Keratinocyte (primary cell): ENCODE measurements at places on chromosomes 7 and 10.

- no peak for DNase-seq
Observed at GRCh38 chr7:137328373-137329120, 15.0 kb downstream of the PTN start.

DNA sequence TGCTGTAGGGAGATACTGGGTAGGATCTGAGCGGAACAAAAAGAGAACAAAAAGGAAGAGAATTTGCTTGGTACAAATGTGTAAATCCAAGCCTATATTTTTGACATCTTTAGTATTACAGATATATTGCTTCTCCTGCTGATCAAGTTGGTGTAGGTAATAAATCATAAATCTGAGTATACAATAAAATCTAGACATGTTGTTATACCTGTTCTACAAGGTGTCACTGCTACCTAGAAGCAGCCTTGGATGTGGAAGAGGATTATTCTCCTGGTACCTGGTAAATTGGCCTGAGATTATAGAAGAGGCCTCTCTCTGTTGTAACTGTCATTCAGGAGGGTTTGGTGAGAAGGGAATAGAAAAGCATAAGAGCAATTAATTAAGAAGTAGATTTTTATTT is 89.9 kb upstream of the LSM8 start:
- no peak for DNase-seq

DNA sequence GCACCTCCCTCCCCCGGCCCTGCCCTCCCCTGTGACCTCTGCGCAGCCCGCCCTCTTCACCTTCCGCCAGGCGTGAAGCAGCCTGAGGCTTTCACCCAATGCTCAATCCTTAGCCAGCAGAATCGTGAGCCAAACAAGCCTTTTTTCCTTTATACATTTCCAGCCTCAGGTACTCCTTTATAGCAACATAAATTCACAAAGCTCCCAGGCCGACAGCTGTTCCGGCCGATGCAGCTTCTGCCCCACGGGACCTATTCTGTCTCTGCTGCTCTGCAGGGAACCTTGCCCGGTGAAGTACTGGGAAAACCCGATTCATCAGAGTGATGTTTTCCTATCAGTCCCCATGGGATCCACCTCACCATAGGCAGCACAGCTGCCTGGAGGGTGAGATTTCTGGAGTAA is 87.4 kb downstream of the CHST15 start:
- no peak for DNase-seq

GRCh38 chr7:98278408-98278807 is 3.1 kb upstream of the BRI3 start:
- DNase-seq = no peak

GRCh38 chr7:55099066-55099820 is 80.4 kb downstream of the EGFR start:
- DNase-seq = no peak

DNA sequence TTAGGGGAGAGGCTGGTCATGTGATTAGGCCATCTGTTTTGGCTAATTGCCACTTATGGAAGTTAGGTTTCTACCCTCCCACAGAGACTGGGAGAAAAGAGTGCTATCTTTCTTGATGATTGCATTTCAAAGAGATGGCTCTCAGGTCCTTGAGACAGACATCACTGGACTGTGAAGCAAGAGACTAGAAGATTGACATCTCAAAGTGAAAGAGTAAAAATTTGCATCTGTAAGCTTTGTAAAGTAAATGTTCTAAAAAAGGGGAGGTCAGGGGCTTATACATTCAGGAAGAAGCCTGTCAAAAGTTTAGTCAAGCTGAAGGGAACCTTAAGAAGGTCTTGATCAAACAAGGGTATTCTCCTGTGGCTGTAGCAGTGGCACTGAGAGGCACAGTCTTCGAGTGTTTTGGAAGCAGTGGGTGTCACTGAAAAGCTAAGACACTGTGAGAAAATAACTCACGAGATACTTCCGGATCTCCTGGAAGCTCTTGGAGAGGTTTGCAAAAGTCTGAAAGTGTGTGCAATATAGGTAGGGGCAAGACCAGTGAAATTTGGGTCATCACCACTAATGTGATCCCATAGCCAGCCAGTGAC is 342.1 kb downstream of the PHF14 start:
- DNase-seq = no peak

DNA sequence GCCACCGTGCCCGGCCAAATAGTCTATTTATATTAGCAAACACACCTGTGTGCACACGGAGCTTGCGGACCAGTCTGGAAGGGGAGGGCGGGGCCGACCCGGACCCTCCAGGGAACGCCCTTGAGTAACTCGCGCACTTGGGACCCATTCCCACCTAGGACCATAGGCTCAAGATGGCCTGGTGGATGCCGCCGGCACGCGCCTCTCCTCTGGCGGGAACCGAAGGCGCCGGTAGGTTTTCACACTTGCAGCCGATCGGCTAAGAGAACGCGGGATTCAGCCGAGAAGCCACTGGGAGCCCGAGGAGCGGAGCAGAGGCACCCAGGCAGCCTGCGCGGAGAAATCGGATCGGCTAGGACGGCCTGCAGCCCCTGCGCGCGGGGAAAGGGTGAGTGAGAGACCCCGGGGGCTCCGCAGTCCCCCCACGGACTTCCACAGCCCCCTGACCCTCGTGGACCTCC is 18.9 kb downstream of the IFT22 start:
- no peak for DNase-seq

- DNase-seq = no peak
Observed at GRCh38 chr10:133100706-133101415, 13.1 kb downstream of the ADGRA1 start.

DNA sequence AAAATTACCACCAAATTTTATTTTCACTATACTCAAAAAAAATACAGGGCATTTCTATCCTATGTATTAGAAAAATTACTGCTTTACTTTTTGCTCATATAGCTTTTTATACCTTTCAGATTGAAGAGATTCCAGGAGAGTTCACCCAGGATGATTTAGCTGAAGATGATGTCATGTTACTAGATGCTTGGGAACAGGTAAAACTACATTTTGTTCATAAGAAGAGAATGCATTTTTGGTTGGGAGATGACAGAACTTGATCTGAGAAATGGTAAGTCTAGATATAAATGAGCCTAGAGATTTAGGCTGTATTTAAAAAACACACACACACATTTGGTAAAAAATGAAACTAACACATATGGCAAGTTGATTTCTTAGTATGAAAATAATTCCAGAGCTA is 38.1 kb upstream of the ARL4A start:
- DNase-seq = peak; percentile 46
